CD4-positive, alpha-beta T cell treated with Interleukin-17A for 4 hours (primary cell): ENCODE measurements at places on chromosomes 2 and 18.
A peak's percentile ranks its signal among the peaks of the same experiment; 100 is the strongest.

GRCh38 chr2:50878251-50878650, 153.7 kb downstream of the NRXN1 start:
- no peak for DNase-seq

- DNase-seq: no peak
These were observed 29.5 kb downstream of the OSBPL6 start for GRCh38 chr2:178223806-178224205.

- no peak for DNase-seq
These were observed 29.5 kb upstream of the SMAD7 start for GRCh38 chr18:48979944-48980890.

- DNase-seq: peak; percentile 14
These were observed 657 bp upstream of the BIN1 start for GRCh38 chr2:127107622-127107999.

GRCh38 chr2:15284614-15285013, 276.5 kb downstream of the NBAS start:
- no peak for DNase-seq
